Glutamatergic neuron (in vitro differentiated cells): ENCODE measurements at places on chromosomes 1 and 21.

DNA sequence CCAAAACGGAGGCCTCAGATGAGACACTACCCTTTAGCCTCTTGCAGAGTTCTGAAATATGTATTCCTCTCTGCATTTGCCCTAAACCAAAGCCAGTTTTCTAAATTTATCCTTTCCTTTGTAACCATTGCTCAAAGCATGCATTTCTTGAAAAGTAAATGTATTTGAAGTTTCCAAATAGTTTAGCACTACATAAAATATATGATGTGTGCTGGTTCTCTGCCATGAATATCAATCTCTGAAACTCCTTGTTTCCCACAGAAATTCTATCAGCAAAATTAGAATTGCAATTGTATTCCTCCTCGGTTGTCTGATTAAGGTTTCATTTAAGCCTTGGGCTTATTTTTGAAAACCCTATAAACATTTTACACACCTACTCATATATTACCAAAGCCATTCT is 137.1 kb upstream of the SYT6 start:
- no peak for DNase-seq
- H3K4me1 ChIP-seq = no peaks in the 10 kb centered on the region
- no peak overlapping the region for H3K27ac ChIP-seq
- H3K27me3 ChIP-seq = no peaks in the 10 kb centered on the region

DNA sequence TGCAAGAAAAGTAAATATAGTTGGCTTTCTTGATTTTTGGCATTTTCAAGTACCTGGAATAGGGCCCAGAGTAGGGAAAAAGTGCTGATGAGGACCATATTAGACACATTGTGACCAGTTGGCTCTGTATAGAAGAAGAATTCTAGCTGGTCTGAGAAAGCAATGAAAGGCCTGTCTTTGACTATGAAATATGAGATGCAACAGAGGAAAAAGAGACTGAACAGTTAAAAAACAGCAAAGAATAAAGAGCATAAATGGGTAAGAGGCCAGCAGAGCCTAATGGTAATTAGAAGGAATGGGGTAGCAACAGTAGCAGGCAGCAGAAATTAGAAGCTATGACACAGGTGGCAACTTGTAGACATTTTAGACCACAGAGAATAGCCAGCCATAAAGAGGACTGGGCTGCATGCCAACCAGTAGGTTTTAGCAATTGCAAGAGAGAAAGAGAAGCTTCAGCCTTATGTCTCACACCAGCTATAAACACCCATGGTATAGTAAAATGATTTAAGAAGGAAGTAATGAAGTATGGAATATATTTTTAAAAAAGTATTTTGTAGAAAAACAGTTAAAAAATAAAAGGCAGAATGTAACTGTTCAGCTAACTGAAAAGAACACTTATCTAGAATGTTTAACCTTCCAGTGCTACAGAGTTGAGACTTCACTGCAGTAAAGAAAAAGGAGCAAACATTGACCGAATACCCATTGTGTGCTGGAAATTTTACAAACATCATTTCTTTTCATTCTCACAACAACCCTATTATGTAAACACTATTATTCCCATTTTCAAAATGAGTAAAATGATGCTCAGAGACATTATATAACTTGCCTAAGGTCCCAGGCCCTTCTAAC is 114.1 kb downstream of the LHX4 start:
- no peaks in the 10 kb centered on the region for H3K27me3 ChIP-seq
- no peak for DNase-seq
- H3K27ac ChIP-seq = no peak overlapping the region
- H3K4me3 ChIP-seq = no peak overlapping the region
- no peaks in the 10 kb centered on the region for H3K36me3 ChIP-seq

- no peaks in the 10 kb centered on the region for H3K36me3 ChIP-seq
- no peak overlapping the region for H3K27ac ChIP-seq
- no peak overlapping the region for H3K4me3 ChIP-seq
- H3K4me1 ChIP-seq = no peaks in the 10 kb centered on the region
- no peaks in the 10 kb centered on the region for H3K27me3 ChIP-seq
Measured at GRCh38 chr1:237931581-237931980, 40.9 kb upstream of the ZP4 start.

- H3K4me1 ChIP-seq = no peaks in the 10 kb centered on the region
- no peak overlapping the region for H3K27ac ChIP-seq
- H3K4me3 ChIP-seq = no peak overlapping the region
- no peaks in the 10 kb centered on the region for H3K27me3 ChIP-seq
Measured at GRCh38 chr1:199551967-199552565, 475.4 kb upstream of the NR5A2 start.

GRCh38 chr1:215651867-215652266 is 84.8 kb downstream of the KCTD3 start:
- H3K27me3 ChIP-seq = no peaks in the 10 kb centered on the region
- no peaks in the 10 kb centered on the region for H3K36me3 ChIP-seq
- DNase-seq = no peak
- H3K27ac ChIP-seq = no peak overlapping the region
- no peak overlapping the region for H3K4me3 ChIP-seq

DNA sequence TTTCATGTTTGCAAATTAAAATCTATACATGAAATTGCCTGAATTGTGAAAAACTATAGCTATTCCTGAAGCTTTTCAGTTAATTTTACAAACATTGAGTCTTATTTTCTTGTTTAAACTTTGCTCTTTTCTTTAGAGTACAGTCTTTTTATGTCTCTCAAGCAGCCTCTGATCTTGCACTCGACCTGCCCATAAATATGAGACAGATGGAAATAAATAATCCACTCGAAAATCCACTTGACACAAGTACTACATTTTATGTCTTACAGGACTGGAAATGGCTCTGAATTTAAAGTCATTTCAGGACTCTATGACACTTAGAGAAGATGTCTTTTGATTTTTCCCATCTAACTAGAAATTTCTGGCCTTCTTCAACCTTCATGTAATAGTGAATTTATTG is 283.8 kb downstream of the USP25 start:
- no peak overlapping the region for H3K4me3 ChIP-seq
- H3K36me3 ChIP-seq = no peaks in the 10 kb centered on the region
- H3K27ac ChIP-seq = no peak overlapping the region
- DNase-seq = no peak
- H3K27me3 ChIP-seq = no peaks in the 10 kb centered on the region
- H3K4me1 ChIP-seq = no peaks in the 10 kb centered on the region

DNA sequence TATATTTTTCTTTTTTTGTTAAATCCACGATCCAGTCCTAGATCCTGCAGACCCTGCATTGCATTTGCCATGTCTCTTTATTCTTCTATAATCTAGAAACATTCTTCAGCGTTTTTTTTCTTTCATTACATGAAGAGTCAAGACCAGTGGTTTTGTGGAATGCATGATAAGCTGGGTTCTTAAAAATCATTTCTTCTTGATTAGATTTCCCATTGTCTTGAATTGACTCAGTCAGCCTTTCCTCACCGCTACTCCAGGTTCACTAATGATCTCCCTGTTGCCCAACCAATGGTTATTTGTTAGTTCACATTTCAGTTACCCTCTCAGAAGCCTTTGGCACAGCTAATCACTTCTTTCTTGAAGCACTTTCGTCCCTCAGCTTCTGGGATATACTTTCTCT is 25.2 kb downstream of the CHD1L start:
- no peaks in the 10 kb centered on the region for H3K4me1 ChIP-seq
- no peak overlapping the region for H3K27ac ChIP-seq
- no peak overlapping the region for H3K4me3 ChIP-seq
- H3K27me3 ChIP-seq = peaks cover 4% of the 10 kb centered on the region
- no peaks in the 10 kb centered on the region for H3K36me3 ChIP-seq
- no peak for DNase-seq
